Stimulated activated CD4-positive, alpha-beta T cell treated with anti-CD3 and anti-CD28 coated beads, TNF-alpha, amount 100 ng/mL, for 1 hour (primary cell): ENCODE measurements at places on chromosomes 7 and 10.

DNA sequence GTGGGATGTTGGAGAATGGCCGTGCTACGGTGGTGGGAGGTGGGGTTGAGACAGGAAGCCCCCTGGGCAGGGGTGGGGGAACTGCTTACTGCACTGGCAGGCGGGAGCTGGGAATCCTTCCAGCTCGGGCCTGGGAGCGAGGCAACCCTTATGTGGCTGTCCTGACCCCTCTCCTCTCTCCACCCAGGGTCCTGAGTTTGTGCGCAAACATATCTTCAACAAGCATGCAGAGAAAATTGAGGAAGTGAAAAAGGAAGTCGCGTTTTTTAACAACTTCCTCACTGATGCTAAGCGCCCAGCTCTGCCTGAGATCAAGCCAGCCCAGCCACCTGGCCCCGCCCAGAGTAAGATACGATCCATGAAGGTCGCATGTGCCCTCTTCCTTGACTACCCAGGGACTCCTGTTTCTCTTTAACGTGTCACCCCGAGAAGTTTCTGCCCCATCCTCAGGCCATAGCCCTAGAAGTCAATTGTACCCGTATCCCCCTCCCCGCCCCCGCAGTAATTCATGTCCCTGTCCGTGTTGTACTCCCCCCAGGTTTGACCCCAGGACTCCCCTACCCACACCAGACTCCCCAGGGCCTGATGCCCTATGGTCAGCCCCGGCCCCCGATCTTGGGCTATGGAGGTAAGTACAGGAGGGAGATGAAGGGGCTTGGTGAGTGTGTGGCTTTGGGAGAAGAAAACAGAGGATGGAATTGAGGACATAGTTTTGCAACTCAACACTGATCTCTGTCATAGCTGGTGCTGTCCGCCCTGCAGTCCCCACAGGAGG is 1.8 kb downstream of the UFSP1 start:
- no peak for DNase-seq

- DNase-seq, result no peak
Measured at GRCh38 chr10:126394948-126395347, 6.7 kb upstream of the ADAM12 start.

- no peak for DNase-seq
Measured at GRCh38 chr7:19066170-19066569, 51.3 kb downstream of the TWIST1 start.

GRCh38 chr7:130286881-130287280 is 6.1 kb upstream of the CPA4 start:
- DNase-seq, result no peak

DNA sequence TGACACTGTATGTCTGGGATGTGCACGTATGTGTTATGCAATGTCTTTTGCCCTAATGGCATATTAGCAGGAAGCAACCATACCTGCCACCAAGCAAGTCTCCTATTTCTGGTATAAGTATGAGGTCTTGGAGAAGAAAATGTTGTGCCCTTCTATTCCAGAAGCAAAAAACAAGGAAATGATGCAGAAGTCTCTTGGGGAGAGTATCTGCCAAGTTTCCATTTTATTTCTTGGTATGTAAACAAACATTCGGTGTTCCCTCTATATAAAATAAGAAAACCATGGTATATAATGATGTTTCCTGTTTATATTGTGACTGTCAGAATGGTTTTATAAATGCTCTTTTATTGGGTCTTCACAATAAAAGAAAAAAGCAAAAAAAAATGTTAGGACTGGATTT is 19.3 kb upstream of the MYO3A start:
- DNase-seq, result no peak

GRCh38 chr10:71579668-71580067 is 139.9 kb downstream of the C10orf105 start:
- DNase-seq, result no peak

- no peak for DNase-seq
Measured at GRCh38 chr7:85215098-85215497, 28.2 kb upstream of the SEMA3D start.

GRCh38 chr10:120598386-120598785 is 141.4 kb downstream of the PLPP4 start:
- no peak for DNase-seq

GRCh38 chr10:8269976-8270375 is 215.5 kb downstream of the GATA3 start:
- no peak for DNase-seq

- DNase-seq, result no peak
Measured at GRCh38 chr7:144818511-144818910, 17.3 kb downstream of the TPK1 start.

- no peak for DNase-seq
Measured at GRCh38 chr10:103145046-103145445, 48.0 kb downstream of the NT5C2 start.

DNA sequence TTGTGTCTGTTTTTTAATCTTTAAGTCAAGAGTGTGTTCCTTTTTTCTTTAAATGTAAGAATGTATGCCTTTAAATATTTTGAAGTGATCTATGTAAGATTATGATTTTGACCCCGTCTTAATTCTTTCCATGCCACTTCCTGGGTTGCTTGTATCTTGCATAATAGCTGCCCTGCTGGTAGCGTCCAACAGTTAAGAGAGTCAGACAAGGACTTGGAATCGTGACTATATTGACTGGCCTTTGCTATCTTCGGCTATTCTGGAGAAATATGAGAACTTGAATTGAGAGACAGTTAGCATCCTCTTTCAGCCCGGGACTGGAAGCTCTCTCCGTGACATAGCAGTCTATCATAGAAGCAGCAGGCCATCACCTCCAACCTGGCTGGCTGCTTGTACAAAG is 13.0 kb downstream of the NRP1 start:
- DNase-seq, result no peak

GRCh38 chr10:70376436-70377378 is 5.7 kb downstream of the LRRC20 start:
- no peak for DNase-seq

- no peak for DNase-seq
Measured at GRCh38 chr7:128284102-128284501, 43.0 kb downstream of the LEP start.

DNA sequence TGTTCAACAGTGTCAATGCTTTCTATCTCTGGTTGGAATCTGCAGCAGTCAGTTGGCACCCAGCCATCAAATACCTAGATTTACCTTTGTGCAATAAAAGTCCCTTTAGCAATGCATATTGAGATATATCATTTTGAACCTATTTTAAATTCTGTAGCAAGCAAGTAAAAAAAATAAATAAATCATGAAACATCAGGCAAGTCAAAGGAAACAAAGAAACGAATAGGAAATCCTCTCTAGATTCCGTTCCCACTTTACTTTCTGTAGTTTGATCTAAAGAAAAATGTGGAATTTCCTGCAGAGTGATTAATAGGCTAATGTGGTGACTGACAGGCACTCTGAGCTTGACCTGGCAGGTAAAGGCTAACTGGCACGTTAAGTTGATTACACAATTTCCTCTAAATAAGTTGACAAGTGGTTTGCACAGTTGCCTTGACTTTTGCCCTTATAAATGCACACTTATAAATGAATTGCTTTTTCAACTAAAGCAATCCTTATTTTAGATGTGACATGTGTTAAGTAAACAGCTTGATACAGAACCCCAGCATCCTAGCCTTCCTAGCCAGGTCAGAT is 208.1 kb upstream of the TCF7L2 start:
- DNase-seq, result no peak

DNA sequence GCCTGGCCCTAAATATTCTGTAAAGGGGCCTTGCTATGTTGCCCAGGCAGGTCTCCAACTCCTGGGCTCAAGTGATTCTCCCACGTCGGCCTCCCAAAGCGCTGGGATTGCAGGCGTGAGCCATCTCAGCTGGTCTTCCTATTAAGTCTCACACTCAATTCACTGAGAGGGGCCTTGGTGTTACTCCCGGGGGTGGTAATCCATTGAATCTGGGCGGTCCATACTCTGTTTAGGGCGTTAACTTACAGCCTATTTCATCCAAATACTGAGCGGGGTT is 665 bp upstream of the SRRT start:
- DNase-seq, result no peak

DNA sequence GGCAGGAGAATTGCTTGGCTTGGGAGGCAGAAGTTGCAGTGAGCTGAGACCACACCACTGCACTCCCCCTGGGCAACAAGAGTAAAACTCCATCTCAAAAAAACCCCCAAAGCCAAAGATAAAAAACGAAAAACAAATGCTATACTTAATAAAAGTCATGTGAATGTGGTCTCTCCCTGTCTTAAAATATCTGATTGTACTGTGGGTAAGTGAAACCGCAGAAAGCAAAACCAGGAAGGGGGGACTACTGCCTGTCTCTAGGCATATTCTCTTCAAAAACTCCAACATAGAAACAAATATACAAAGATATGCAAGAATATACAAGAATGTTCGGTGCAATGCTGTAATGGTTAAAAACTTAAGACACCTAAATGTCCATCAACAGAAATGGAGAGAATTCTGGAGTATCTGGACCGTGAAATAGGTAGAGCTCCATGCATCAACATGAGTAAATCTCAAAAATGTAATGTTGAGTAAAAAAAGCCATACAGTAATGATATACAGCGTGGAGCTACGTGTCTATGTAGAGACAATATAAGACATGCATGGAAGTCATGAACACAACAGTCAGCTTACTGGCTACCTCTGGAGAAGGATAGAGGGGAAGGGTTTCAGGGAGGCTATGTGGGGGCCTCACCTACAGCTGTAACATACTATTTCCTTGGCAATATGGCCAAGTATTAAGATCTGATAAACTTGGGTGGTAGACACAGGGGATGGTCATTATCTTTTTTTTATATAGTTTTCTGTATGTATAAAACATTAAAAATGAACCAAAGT is 2.1 kb downstream of the ZNF394 start:
- DNase-seq, result no peak

DNA sequence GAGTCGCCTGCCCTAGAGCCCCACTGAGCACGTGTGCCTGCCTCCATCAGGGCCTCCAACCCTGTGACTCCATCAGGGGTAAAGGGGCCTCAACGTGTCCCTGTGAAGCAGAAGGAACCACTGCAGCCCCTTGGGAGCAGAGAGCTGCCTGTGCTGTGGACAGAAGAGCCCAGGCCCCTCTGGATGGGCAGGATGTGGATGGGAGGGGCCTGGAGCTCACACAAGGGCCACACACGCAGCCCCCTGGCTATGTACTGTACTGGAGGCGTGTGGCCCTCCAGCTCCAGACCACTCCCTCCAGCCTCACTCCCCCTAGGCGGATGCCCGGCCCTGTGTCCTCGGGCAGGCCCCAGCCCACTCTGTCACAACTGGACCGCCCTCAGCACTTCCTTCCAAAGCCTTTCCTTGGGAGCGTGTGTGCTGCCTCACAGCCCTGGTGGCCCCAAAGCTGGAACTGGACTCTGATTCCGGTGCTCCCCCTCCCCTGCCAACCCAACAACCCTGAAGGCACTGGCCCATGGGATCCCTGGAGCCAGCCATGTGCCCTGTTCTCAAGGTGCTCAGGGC is 238.0 kb downstream of the TCERG1L start:
- DNase-seq, result no peak

DNA sequence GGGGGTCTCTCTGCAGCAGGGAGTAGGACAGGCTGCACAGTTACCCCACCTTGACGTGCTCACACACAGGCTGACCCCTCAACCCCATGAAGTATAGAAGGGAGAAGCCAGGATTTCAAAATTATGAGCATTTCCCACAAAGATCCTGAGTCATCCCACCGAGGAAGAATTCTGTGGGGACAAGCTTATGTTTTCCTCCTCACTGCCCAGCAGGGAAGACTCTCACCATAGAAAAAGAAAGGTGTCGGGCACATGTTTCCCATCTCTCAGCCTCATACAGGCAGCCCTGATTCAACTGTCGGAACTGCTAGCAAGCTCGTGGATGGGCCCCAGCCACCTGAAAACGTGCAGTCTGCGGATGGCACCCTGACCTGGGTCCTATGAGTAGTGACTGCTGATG is 499.7 kb upstream of the MKI67 start:
- DNase-seq, result no peak

- no peak for DNase-seq
Measured at GRCh38 chr7:138958391-138958956, 22.7 kb downstream of the KIAA1549 start.

DNA sequence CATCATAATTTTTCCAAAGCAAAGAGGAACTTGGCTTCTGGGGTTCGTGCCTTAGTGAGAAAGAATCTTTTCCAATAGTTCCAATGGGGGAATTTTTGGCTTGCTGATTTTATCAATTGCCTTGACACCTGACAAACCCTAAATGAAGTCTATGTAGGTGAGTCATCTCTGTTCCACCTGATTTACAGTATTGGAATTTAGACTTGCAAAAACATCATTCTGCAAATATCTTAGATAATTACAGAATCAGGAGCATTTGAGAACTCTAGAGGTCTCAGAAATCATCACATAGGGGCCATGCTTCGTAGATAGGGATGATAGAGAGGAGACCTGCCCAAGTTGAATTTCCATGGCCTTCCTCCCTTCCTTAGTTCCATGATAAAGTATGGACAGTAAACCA is 9.3 kb downstream of the SLC35G1 start:
- DNase-seq, result no peak

DNA sequence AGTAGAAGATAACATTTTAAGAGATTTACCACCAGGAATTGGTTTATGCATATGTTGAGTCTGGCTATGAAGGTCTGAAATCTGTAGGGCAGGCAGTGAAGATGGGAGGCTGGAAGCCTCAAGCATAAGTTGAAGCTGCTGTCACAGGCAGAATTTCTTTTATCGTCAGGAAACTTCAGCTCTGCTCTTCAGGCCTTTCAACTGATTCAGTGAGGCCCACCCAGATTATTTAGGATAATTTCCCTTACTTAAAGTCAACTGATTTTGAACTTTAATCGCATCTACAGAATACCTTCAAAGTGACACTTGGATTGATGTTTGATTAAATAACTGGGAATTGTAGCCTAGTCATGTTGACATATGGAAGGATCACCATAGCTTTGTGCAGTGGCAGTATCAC is 190.5 kb downstream of the PPP1R9A start:
- DNase-seq, result no peak

DNA sequence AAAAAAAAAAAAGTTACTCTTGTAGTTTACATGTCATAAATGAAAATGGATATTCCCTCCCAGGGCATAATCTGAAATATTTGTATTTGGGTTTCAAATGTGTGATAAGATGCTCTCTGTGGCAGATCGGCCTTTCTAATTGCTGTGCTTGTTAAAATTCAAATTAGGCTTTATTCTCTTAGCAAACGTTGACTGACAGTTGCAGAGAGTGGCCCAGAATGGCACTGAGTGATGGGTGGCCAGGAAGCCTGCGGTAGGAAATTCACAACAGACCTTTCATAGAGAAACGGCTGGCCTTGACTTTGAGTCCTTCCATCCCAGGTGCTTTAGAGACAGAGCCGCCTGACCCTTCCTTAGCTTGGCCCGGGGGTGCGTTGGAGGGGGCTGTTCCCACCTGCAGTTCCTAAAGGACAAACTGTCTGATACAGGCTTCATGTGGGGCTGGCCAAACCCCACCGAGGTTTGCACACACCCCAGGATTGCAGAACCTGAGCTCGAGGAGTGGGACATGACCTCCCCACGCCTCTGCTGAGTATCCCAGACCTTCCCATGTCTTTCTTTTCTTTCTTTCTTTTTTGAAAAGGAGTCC is 152.7 kb downstream of the CUX1 start:
- no peak for DNase-seq
